ENCODE measurements at places on chromosomes 12 and 14. TPM values are rescaled to one million over a fixed set of nuclear protein-coding genes. Genes with fewer than 3 reads are reported as not detected.

DNA sequence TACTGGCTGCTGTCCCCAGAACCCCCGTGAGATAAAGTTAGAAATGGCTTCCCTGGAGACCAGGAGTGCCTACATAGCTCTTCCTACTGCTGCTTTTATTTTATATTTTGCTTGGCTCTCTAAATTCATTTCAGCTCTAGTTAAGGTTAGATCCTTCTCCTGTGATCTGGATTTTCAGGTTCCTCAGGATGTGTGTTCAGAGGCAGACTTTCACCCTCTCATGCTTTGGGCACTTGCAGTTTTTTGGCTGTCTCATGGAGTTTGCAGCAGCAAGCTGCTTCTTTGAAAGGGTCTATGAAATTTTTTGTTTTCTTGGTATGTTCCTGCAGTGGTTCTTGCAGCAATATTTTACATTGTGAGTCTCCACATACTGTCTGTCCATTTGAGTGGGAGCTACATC is 93.3 kb downstream of the ATP23 start:
- no peak for DNase-seq

GRCh38 chr14:33357225-33358010 is 418.7 kb downstream of the NPAS3 start:
- no peak for DNase-seq

- peak; percentile 45 for DNase-seq
These were observed 22.9 kb downstream of the SOCS2 start for GRCh38 chr12:93595351-93595750.

DNA sequence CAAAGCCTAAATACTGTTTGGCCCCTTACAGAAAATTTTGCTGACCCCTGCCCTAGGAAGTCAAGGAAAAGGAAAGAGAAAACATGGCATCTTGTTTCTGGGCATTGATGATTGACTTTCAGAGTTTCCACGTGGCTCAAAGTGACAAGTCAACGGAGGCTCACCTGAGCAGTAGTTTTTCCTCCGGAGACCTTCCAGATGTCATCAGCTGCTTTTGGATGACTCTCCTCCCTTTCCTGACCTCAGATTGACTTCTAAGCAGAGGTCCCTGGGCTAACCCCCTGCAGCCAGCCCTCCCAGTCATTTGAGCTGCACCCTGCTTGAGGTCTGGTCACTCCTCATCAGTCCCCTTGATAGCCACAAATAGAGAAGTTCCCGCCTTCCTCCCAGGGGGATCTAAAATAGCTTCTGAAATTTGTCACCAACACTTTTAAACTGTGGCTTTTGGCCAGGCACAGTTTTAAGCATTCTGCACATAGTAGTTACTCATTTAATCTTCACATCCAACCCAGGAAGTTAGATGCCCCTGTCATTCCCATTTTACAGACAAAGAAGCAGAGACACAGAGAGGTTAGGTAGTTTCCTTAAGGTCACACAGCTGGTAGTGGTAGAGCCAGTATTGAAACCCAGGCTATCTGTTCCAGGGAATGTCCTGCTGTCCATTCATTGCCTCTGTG is 143.4 kb downstream of the CHST11 start:
- no peak for DNase-seq

DNA sequence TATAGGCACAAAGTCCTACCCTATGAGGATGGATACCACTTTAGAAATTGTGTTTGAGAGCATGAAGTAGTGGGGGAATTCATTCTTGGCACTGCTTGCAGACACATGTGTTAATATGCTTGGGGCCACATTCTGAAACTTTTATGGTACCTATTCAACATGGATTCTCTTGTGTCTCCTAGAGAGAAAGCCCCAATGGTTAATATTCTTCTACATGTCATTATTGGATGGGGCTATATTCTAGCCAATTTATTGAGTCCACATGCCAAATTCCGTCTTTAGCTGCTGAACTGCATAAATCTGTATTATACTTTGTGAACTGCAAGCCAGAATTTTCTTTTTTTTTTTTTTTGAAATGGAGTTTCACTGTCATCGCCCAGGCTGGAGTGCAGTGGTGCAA is 140.0 kb downstream of the KICS2 start:
- no peak for DNase-seq

DNA sequence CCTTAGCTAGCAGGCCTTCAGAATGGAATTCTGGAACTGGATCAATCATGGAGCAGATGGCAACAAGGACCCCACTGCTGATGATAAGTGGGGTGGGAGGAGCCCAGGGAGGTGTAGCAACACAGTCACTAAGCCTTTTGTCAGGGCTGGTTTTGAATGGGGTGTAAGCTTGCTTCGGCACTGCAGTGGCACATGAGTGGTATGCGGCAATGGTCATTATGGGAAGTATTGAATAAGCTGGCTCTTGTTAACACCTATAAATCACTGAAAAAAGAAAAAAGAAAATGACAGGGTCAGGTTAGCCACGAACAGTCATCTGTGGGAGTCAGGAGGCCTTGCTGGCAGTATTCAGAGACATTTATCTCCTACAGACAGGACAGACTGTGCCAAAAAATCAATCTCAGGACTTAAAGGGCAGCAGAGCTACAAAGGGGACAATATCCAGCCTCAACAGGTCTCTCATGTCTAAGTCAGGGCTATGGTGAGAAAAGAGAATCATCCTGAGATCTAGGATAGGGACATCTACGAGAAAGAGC is 19.1 kb downstream of the CDKL1 start:
- no peak for DNase-seq

DNA sequence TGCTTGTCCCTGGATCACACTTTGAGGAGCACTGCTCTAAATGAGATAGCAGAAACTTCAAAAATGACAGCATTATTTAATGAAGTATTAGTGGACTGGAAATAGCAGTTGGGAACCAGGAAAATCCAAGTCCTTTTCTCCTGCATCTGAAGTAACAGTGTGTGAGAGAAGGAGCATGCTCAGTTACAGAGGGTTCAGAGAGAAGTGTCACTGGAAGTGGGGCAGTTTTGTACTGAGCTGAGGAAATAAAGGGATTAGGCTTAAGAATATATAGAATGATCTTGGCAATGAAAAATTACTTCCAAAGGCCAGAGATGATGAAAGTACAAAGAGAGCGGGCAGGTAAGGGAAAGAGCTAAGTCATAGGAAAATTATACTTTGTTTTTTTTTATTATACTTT is 130.9 kb downstream of the MIPOL1 start:
- no peak for DNase-seq

DNA sequence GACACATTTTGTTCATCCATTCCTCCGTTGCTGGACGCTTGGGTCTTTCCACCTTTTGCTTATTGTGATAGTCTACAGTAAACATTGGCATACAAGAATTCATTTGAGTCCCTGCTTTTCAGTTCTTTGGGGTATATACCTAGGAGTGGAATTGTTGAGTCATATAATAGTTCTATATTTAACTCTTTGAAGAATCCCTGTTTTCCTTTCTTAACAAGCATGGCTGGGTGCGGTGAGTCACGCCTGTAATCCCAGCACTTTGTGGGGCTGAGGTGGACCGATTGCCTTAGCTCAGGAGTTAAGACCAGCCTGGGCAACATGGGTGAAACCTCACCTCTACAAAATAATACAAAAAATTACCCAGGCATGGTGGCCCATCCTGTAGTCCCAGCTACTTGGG is 75.4 kb downstream of the CCDC92 start:
- DNase-seq, result peak; percentile 80

DNA sequence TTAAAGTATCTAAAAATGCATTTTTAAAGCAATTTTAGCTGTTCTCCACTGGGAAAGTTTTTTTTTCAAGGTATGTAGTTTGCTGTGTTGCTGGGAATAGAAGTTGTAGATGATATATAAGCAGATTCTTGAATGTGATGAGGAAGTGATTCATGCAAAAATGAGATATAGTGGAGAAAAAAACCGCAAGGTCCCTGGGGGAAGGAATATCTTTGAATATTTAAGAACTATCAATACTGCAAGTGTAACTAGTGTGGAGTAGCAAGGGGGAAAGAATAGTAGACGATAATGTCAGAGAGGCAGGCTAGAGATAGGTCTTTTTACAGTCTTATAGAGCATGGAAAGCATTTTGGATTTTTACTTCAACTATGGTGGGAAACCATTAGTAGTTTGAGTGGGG is 42.5 kb downstream of the PTCSC3 start:
- DNase-seq, result peak; percentile 2

DNA sequence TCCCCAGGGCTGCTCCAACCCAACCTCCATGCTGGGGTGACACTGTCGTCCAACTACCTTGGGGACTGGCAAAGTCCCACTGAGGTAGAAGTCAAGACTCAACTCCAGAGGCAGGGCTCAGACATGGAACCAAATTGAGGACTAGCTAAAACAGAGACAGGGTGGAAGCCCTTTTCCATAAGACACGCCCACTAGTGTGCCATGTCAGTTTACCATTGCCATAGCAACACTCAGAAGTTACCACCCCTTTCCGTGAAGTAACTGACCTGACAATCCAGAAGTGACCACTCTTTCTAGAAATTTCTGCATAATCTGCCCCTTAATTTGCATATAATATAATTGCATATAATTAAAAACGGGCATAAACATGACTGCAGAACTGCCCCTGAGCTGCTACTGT is 409.6 kb downstream of the MED13L start:
- no peak for DNase-seq

- DNase-seq, result peak; percentile 25
These were observed 298.4 kb downstream of the TRHDE start for GRCh38 chr12:72570601-72571000.

DNA sequence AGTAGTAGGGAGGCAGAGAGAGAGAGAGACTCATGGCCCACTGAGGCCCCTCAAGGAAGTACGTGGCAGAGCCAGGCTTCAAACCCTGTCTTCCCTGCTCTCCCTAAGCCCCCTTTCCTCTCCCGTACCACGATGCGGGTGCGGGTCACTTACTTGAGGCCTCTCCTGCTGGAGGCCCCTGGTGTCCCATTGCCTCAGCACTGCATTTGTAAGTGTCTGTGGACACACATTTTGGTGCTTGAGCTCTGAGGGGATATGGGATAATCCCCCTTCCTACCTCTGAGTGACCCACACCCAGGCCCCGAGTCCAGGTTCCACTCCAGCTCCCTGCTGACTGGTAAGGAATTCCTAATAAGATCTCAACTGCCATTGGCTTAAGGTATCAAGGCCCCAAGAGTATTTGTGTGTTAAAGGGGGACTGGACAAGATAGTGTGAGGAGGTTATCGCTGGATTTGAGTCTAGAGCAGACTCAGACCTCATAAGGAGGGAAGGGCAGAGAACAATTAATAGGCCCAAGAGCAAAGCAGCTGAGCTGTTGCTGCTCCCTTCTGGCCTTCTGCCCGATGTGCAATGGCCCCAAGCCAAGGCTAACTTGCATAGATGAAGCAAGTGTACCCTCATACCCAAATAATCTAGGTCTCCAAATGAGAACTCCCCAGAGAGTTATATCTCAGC is 71.9 kb downstream of the CRACR2A start:
- DNase-seq, result no peak

GRCh38 chr14:64762044-64763034 is 58.1 kb downstream of the PLEKHG3 start:
- DNase-seq, result peak; percentile 76

DNA sequence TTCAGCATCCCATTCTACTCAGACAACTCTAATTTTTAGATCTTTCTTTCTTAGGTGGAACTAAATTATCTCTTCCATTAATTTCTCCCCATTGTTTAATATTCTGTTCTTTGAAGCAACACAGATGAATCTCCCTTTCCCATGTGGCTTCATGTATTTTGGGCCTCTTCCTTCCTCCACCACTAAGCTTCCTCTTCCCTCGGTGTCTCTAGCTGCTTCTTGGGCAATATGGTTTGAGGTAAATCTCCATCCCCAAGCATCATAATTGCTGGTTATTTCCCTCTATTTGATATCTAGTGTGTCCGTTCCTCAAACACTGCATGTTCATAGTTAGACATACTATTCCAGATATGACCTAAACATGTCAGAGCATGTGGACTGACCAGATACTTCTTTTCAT is 119.2 kb downstream of the PELI2 start:
- DNase-seq, result no peak

GRCh38 chr12:92987362-92987761 is 58.3 kb upstream of the EEA1 start:
- DNase-seq, result peak; percentile 56

GRCh38 chr14:53430870-53431269 is 277.7 kb upstream of the DDHD1 start:
- DNase-seq, result peak; percentile 4

DNA sequence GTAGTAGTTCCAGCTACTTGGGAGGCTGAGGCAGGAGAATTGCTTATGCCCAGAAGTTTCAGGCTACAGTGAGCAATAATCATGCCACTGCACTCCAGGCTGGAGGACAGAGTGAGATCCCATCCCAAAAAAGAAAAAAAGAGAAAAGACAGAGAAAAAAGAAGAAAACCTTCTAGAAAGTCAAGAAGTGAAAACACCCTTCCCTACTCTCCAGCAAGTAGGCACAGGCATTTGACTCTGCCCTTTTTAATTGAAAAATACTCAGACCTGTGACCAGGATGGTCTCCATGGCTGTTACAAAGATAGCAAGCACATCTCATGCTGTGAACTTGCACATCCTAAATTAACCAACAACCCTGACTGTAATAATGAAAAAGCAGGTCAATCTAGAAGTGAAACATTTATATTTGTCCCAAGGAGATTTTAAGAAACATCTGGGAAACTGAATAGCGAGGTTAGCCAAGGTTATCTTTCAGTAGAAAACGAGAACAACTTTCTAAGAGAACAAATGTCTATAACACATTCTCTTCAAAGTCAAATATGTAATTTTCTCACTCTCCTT is 2.0 kb downstream of the TMTC1 start:
- no peak for DNase-seq

- peak; percentile 57 for DNase-seq
These were observed 364.9 kb downstream of the GALC start for GRCh38 chr14:87628129-87628528.

DNA sequence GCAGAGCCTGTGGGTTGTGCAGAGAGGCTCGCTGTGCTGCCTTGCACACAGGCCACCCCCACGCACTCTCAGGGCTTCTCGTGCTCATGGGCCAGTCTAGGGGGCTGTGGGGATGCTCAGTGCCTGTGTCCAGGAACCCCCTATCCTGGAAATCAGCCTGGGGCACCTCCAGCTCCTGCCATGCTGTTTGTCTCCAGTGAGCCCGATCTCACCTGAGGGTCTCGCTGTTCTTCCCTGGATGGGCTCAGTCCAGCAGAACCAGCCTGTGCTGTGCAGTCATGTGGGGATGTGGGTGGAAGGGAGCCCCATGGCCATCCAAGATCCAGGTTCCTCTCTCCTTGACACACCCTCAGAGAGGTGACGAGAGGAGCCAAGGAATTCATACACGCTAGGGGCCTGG is 26.7 kb downstream of the SERPINA1 start:
- DNase-seq, result no peak

GRCh38 chr14:95431199-95432143 is 85.0 kb downstream of the SYNE3 start:
- no peak for DNase-seq

- DNase-seq, result no peak
These were observed 160.0 kb downstream of the ADGRD1 start for GRCh38 chr12:131113568-131114270.

- DNase-seq, result no peak
These were observed 7.6 kb upstream of the AEBP2 start for GRCh38 chr12:19431407-19432308.

Gene DENND5B
- total RNA-seq, result 19.8 TPM

Gene DPF3
- total RNA-seq, result 3.2 TPM

Gene TRPV4
- not detected for total RNA-seq

Gene RD3L
- total RNA-seq, result not detected

Gene GLI1
- total RNA-seq, result 4.1 TPM

All from A172 (cell line).